ENCODE measurements at places on chromosomes 7 and 10.
A peak's percentile ranks its signal among the peaks of the same experiment; 100 is the strongest.

GRCh38 chr10:109886037-109886780 lies 37.1 kb downstream of the XPNPEP1 start:
- no peak for DNase-seq

- no peak for DNase-seq
Measured at GRCh38 chr10:114652402-114653368, 5.4 kb downstream of the ABLIM1 start.

DNA sequence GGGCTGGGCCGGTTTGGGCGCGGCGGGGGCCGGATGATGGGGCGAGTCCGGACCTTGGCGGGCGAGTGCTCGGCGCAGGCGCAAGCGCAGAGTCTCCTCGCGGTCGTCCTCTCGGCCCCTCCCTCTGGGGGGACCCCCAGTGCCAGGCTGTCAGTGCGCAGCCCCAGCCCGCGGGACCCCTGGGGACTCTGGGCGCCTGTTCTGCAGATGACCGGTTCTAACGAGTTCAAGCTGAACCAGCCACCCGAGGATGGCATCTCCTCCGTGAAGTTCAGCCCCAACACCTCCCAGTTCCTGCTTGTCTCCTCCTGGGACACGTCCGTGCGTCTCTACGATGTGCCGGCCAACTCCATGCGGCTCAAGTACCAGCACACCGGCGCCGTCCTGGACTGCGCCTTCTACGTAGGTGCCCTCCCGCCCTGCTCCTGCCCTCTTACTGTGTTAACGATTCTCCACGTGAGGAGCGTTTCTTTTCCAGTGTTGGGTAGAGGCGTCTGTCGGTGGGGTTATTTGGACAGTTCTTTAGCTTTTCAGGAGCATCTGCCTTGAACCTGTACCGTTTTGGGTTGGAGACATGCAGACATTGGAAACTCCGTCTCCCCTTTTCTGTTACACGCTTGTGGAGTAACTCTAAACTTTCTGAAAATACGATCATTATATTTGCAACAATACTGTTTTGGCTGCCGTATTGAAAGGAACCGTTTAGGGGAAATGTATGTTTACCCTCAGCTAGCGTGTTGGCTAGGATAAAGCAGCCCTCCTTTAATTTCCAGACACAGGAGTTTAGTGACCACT lies 706 bp downstream of the BUB3 start:
- DNase-seq = no peak

DNA sequence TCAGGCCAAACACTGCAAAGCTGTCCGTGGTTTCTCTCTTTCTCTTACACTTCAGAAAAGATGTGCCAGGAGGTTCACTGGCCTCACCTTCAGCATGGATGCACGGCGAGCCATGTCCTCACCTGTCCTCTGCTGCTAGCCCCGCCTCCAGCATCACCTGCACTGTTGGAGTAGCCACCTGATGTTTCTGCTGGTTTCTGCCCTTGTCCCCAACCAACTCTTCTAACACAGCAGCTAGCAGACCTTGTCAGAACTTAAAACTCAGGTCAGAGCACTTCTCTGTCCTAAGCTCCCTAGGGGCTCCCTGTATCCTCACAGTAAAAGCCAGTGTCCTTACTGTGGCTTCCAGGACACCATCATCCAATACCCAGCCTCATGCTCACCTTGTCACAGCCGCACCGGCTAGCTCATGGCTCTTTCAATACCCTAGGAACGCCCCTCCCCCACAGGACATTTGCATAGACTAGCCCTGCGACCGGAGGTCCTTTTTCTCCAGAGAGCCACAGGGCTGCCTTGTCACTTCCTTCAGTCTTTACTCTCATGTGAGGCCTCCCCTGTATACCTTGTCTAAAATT lies 15.2 kb downstream of the PALD1 start:
- no peak for DNase-seq

DNA sequence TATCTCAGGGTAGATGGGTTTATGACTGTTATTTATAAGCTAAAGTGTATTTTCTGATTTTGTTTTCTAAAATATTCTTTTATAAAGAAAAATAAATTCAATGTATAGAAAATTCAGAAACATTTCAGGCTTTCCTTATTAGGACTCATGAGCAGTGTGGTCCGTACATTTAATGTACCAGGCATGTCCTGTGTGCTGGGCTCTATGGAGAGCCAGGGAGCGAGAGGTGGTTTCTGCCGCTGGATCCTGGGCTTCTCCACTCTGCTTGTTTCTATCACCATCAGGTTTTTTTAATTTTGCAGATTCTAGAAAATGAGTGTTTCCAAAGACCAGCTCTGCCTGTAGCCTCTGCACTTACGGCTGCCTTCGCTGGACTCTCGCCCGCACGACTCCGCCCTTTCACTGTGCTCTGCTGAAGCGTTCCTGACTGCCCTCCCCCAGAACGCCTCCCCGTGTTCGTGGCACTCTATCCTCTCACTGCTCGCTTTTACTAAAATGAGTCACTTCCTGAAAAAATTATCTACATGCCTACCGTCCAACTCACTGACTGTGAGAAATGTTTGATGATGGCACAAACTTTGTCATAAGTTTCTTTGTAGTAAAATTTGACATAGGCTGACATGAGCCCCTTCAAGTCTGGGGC lies 188.5 kb downstream of the ZMYND11 start:
- DNase-seq = peak; percentile 66

DNA sequence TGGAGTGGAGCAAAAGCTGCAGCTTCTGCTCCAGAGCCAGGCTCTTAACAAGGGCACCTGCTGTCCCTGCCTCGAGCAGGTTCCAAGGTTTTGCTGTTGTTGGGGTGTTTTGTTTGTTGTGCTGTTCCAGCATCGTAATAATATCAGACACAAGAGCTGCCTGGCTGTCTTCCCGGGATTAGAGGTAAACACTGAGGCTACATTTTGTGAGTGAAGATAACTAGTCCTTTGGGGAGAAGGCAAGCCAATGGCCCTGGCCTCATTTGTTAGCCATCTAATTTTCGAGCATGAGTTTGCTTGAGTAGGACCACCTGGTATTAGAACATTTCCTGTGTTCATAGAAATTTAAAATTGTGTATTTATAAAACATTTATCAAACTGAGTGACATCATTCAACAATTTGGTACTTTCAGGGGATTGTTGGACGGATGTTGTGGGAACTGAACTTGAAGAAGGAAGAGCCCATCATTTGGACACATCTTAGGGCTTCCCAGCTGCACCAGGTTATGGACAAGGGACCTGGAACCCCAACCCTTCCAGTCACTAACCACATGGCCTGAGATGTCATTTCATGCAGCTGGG lies 555.0 kb downstream of the TNS3 start:
- no peak for DNase-seq

- no peak for DNase-seq
Measured at GRCh38 chr10:33071857-33072256, 113.8 kb upstream of the ITGB1 start.

- DNase-seq = no peak
Measured at GRCh38 chr7:568031-568951, 48.6 kb upstream of the PDGFA start.

DNA sequence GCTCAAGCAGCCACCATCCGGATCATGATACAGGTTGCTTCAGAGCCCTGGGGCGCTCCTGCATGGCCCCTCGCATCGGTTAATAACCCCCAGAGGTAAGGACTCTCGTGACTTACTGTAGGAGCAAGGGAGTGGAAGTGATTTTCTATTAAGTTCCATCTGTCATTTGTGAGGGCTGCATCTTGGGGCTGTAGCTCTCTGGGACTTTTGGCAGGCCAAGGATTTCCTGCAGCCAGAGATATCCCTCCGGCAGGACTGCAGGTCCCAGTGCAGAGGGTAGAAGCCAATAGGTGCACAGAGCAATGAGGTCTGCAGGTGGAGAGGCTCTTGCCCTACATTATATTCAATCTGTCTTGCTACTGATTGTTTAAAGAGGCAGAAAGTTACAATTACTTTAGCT lies 356.8 kb upstream of the ADARB2 start:
- no peak for DNase-seq

- no peak for DNase-seq
Measured at GRCh38 chr10:13681960-13682359, 95.2 kb downstream of the PRPF18 start.

DNA sequence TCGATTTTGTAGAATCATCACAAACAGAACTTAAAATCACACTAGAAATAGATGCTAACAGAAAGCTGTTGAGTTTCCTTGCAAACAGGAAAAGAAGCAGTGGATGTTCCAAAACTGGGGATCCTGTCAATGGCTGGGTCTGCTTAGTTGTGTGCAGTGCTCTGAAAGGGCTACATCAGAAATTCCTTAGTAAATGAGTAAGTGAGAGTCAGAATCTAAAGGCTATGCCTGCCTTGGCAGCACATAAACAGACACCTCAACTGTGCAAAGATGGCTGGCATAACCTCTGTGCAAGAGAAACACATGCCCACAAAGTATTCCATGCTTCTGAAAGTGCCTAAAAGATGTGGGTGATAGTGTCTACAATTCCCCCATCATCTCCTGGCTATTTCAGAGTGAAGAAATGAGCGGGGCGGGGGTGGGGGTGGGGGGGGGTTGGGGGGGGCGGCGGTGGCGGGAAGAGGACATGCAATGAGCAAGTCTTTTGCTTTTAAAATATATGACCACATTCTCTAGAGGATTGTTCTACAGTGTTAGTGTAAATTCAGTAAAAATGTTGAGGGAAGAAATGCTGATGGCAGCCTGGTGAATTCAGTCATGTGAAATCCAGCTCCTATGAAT lies 138.1 kb upstream of the LAMB4 start:
- no peak for DNase-seq
